ENCODE measurements at places on chromosomes 2 and 18.

DNA sequence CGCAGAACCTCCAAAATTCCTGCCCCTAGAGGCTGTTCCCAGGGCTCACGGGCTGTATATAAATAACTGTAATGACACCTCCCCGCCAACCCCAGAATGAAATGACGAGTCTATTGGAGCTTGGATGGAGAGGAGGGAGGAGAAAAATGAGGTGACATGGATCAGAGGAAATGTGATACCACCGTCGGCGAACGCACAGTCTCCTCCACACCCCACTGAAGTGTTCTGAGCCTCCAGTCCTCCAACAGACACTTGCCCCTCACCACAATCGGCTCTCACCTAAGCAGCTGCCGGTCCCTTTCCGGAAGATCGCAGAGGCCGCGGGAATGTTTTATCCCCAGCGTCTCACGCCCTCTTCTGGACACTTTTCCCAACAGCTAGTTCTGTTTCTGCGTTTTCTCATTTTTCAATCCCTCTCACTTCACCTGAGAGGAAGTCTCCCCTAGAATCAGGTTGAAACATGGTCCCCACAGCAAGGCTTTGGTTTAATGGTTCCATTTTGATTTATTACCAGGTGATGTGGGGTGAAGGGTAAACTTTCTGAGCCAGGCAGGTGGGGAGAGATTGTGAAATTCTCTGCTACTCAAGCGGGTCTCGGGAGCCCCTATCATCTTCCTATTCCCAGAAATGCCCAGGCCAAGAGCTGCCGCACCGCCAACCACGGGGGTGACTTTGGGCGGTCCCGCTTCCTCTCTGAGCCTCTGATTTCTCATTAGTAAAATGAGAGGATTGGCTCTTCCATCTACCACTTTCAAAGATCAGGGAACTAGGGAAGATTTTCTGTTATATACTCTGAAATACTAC, 9.1 kb upstream of the MYO5B start:
- H3K36me3 ChIP-seq = no peaks in the 10 kb centered on the region
- H3K4me3 ChIP-seq = peak overlapping the region; percentile 42
- peak; percentile 91 for DNase-seq
- H3K27me3 ChIP-seq = 0 out of 2 replicates have a peak, but pooled peaks cover 6% of the 10 kb centered on the region

- no peak overlapping the region for H3K4me3 ChIP-seq
- no peaks in the 10 kb centered on the region for H3K27me3 ChIP-seq
- no peak for DNase-seq
- H3K36me3 ChIP-seq = no peaks in the 10 kb centered on the region
Observed at GRCh38 chr2:43467891-43468290, 127.9 kb downstream of the THADA start.

GRCh38 chr2:28662468-28663181, 89.0 kb upstream of the PPP1CB start:
- H3K36me3 ChIP-seq = no peaks in the 10 kb centered on the region
- H3K27ac ChIP-seq = no peak overlapping the region
- H3K27me3 ChIP-seq = no peaks in the 10 kb centered on the region

GRCh38 chr2:200048421-200048820, 93.0 kb downstream of the MAIP1 start:
- no peak overlapping the region for H3K4me3 ChIP-seq
- no peaks in the 10 kb centered on the region for H3K27me3 ChIP-seq
- no peak for DNase-seq
- H3K36me3 ChIP-seq = no peaks in the 10 kb centered on the region
- H3K27ac ChIP-seq = no peak overlapping the region

DNA sequence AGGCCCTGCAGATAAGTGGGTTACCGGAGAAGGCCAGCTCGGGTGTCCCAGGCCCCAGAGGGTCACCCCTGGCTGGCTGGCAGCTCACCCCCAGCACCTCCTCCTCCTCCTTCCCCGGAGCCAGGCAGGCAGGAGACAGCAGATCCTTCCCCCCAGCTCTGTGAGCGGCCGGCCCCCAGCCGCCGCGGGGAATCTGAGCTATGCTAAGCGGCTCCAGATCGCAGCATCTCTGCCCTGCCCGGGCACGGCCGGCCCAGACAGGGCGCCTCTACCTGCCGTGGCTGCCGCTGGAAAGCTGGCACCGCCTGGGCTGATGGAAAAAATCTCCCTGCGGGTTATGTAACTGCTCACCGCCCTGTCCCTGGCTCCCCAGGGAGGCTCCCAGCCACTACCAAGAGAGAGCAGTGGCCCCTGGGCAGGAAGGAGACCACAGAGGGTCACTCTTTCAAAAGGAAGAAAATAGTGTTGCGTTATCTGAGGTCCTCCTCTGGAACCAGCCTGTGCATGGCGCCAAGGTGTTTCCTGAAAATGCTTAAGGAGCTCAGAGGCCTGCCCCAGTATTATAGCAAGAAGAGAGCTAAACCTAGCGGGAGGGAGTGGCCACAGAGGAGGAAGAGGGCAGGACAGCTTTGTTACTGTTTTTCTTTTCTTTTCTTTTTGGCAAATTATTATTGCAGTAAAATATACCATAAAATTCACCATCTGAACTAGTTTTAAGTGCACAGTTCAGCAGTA, 179.0 kb downstream of the SMAD7 start:
- no peak for DNase-seq
- no peaks in the 10 kb centered on the region for H3K27me3 ChIP-seq
- H3K4me1 ChIP-seq = no peaks in the 10 kb centered on the region

Measured in GM23338 (cell line).